ENCODE measurements at places on chromosomes 12 and 14.

- DNase-seq = no peak
Observed at GRCh38 chr14:93972618-93973205, 3.7 kb downstream of the ASB2 start.

DNA sequence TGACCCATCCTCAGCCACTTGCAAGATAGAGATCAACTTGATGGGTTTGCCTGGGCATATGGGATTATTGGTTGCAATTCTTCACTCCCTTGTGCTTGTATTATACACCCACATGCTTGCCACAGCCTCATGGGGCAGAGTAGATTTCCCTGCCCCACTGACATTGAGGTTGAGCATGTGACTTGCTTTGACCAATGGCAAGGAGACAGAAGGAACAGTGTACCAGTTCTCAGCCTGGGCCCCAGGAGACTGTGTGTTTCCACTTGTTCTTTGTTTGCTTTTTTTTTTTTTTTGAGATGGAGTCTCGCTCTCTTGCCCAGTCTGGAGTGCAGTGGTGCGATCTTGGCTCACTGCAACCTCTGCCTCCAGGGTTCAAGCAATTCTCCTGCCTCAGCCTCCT lies 31.8 kb downstream of the CALM1 start:
- no peak for DNase-seq

- DNase-seq = no peak
Observed at GRCh38 chr14:69226736-69227135, 33.2 kb upstream of the GALNT16 start.

GRCh38 chr12:95574799-95575452 lies 23.6 kb upstream of the USP44 start:
- no peak for DNase-seq

- DNase-seq = no peak
Observed at GRCh38 chr14:91185721-91186120, 58.8 kb downstream of the GPR68 start.

GRCh38 chr12:132921685-132922084 lies 34.3 kb upstream of the CHFR start:
- no peak for DNase-seq

- no peak for DNase-seq
Observed at GRCh38 chr14:73754911-73755360, 40.8 kb upstream of the PNMA1 start.

DNA sequence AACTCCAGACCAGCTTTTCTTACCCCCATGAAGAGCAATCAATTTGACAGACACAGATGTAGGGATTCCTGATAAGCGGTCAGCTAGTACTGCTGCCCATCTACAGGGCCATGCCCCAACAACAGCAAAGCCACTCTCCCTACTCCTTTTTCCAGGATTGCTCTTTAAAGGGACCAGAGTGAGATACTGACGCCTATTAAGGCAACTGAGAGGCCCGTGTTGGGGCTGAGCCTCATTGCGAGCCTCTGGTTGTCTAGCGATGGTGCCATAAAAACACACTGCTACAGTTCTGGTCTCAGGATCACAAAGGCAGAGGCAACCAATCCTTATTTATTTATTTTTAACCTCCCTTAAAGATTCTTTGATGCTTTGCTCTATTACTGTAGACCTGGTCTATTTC lies 31.1 kb downstream of the AK7 start:
- DNase-seq = no peak

Data from activated CD8-positive, alpha-beta memory T cell treated with anti-CD3 and anti-CD28 coated beads, Interleukin-2, amount 50 U/mL, for 4 hours (primary cell).